Stomach (tissue), 19 donors: ENCODE measurements at places on chromosomes 3 and 15.

- no peak for DNase-seq
Measured at GRCh38 chr3:139476348-139476747, at the start of gene RBP2. TSS of gene RBP2 (minus strand) at chr3:139476516. CDS start at chr3:139476459, 57 bp downstream.

GRCh38 chr3:177322881-177323280, 125.6 kb upstream of the TBL1XR1 start:
- no peak for DNase-seq

DNA sequence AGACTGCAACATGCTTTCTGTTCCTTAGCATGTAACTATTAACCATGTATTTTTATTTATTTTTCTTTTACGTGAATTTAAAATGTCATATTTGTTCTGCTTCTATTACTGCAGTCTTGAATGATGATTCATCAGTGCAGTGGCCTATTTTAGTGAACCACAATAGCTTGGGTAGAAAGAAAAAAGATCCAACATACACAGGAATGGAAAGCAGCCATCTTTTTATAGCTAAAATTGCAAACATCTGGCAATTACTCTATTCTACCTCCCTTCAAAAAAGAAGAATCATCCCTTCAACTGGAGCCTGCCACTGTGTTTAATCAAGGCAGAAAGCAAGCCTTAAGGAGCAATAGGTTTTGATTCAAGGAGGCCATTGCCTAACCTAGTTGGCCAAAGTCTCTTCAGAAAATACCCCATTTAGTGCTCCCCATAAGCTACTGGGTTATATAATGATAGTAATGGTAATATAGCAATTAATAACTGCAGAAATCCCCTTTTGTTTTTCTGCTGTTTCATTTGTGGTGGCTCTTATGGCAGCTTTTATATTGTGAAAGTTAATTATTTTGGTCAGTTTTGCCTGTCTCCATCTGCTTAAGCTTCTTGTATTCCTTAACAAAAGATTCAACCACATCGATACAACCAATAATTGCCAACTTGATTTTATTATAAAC, 267.3 kb downstream of the LPP start:
- DNase-seq: no peak

DNA sequence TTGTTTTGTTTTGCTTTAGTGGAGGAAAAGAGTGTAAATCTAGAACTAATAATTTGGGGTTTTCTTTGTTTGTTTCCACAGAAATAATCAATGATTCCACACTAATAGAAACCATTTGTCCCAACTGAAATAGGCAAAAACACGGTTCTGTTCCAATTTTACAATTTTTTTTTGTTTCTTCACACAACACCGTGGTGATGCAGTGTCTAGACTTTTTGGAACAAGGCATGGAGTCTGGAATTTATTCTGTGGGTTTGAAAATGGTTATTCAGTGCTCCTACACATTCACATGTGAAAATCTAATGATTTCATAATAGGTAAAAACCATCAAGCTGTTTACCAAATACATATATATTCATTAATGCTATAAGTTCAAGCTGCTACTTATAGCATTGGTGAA, 629.0 kb upstream of the TGFBR2 start:
- no peak for DNase-seq

DNA sequence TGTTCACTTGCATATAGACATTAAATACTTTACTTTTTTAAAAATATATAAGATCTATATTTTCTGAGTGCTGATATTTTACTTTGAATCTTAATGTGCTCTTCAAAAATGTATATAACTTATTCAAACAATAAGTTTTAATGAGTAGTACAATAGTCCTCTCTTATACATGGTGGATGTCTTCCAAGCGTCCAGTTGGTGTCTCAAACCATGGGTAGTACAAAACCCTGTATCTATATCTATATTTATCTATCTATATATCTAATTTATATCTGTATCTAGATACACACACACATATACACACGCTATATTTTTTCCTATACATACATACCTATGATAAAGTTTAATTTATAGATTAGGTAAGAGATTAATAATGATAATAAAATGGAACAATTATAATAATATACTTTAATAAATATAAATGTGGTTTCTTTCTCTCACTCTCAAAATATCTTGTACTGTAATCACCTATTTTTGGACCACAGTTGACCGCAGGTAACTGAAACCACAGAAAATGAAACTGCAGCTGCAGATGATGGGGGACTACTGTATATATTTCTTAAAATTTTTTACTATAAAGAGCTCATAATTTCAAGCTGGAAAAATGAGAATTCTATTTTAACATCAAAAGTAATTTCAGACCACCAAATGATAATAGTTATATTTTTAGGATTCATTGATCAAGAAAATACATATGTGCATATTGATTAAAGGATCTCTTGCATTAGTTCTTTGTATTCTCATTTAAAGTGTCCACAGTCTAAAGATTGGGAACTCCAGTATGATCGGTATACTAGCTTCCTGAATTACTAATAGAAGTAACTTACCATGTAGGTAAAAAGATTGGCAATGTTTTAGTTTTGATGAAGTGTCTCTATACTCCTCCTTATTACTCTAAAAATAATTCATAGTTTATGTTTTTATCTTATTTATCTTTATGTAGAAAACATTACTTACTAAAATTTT, 215.1 kb upstream of the MLF1 start:
- DNase-seq: no peak
